Dermis blood vessel endothelial cell (primary cell): ENCODE measurements at places on chromosomes 11 and 22.

- DNase-seq: no peak
Measured at GRCh38 chr11:8794677-8795103, 112.1 kb downstream of the RPL27A start.

- no peak for DNase-seq
Measured at GRCh38 chr22:48884786-48885185, 942.9 kb downstream of the BRD1 start.

- DNase-seq: peak; percentile 75
Measured at GRCh38 chr11:12090061-12090591, 20.3 kb upstream of the MICAL2 start.

- DNase-seq: no peak
Measured at GRCh38 chr11:127226949-127227348, 226.4 kb upstream of the KIRREL3 start.
